ENCODE measurements at places on chromosomes 16 and 17. TPM values are rescaled to one million over a fixed set of nuclear protein-coding genes. Genes with fewer than 3 reads are reported as not detected.

DNA sequence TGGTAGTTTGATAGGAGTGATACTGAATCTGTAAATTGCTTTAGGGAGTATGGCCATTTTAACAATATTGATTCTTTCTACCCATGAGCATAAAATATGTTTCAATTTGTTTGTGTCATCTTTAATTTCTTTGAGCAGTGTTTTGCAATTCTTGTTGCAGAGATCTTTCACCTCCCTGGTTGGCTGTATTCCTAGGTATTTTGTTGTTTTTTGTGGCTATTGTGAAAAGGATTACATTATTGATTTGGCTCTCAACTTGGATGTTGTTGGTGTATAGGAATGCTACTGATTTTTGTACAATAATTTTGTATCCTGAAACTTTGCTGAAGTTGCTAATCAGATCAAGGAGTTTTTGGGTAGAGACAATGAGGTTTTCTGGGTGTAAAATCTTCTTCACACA, 3.2 kb downstream of the KRTAP9-9 start:
- H3K36me3 ChIP-seq, result no peaks in the 10 kb centered on the region
- H3K4me3 ChIP-seq, result no peak overlapping the region
- no peak for DNase-seq
- no peaks in the 10 kb centered on the region for H3K27me3 ChIP-seq
- H3K27ac ChIP-seq, result no peak overlapping the region

DNA sequence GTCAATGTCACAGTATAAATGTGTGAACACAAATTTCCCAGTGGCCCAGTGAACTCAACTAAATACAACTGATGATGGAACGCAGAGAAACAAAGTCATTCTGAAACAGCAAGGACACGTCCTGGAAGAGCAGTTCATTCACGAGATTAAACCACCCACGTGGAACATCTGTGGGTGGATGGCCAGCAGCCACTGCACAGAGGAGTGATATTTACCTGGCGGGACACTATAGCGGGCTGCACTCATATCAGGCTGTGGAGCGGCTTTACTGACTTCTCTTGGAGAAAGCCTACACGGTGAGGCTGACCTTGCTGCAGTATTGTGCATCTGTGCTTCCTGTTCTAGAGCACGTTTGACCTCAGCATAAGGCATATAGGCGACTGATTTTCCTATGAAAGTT, 87.3 kb downstream of the TTC19 start:
- no peak overlapping the region for H3K4me3 ChIP-seq
- DNase-seq, result no peak
- H3K36me3 ChIP-seq, result peaks cover 42% of the 10 kb centered on the region
- no peak overlapping the region for H3K27ac ChIP-seq

DNA sequence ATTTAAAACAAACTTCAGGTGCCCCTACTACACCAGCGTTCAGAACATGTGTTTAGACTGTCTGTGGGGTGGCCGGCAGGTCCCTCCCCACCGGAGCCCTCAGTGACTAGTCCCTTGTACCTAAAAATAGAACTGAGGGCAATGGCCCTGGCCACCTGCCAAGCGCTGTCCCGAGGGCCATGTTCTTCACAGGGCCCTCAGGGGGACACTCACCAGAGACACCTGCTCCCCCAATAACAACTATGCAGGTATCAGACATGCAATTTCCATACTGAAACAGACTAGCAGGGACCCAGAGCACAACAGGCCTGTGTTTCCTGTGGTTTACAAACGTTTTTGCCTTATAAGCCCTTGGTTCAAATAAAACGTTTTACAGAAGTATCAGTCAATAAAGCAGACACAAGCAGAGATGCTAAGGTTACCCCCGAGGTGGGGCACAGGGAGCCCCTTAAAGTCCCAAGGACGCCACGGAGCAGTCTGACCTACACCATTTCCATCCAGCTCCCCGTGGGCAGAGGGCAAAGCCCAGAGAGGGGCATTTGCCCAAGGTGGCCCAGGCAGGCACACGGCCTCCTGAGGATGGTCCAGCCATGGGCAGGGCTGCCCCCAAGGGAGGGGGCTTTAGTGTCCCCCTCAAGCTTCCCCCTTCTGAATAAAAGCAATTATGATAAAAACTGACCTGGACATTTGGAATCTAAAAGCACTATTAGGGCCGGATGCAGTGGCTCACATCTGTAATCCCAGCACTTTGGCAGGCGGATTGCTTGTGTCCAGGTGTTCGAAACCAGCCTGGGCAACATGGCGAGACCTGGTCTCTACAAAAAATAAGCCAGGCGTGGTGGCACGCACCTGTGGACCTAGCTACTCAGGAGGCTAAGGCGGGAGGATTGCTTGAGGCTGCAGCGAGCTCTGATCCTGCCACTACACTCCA, 896 bp upstream of the MYLK3 start:
- no peaks in the 10 kb centered on the region for H3K4me1 ChIP-seq
- H3K4me3 ChIP-seq, result no peak overlapping the region
- no peaks in the 10 kb centered on the region for H3K27me3 ChIP-seq
- H3K36me3 ChIP-seq, result no peaks in the 10 kb centered on the region

- peaks cover 4% of the 10 kb centered on the region for H3K27me3 ChIP-seq
- H3K36me3 ChIP-seq, result no peaks in the 10 kb centered on the region
- peaks cover 6% of the 10 kb centered on the region for H3K4me1 ChIP-seq
- no peak overlapping the region for H3K27ac ChIP-seq
- no peak for DNase-seq
Observed at GRCh38 chr17:15231851-15232516, 33.1 kb downstream of the PMP22 start.

GRCh38 chr17:83200231-83200699, 120.9 kb downstream of the METRNL start:
- no peak overlapping the region for H3K27ac ChIP-seq
- H3K4me3 ChIP-seq, result peak overlapping the region; percentile 50
- H3K36me3 ChIP-seq, result no peaks in the 10 kb centered on the region
- peaks cover 53% of the 10 kb centered on the region for H3K4me1 ChIP-seq

DNA sequence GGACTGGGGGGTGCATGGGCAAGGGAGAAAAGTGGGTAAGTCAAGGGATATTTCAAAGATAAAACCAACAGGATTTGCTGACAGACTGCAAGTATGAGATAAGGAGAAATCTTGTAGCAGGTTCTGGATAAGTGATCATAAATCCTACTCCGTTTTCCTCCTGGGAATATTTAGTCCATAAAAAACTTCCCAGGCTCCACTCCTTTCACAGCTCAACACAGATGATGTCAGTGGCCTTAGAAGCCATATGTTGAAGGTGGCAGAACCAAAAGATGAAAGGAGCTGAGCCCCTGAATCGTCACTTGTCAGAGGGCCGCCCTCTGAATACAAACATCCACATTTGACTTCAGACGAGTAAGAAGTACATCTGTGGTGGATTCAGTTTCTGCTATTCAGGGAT, 71.7 kb downstream of the GRIN2A start:
- H3K27ac ChIP-seq, result no peak overlapping the region
- no peaks in the 10 kb centered on the region for H3K36me3 ChIP-seq
- no peaks in the 10 kb centered on the region for H3K27me3 ChIP-seq
- no peak for DNase-seq
- no peak overlapping the region for H3K4me3 ChIP-seq
- no peaks in the 10 kb centered on the region for H3K4me1 ChIP-seq

SLC22A31 gene
- 2.9 TPM for total RNA-seq

CTRB2 gene
- total RNA-seq, result not detected

LRRC36 gene
- not detected for total RNA-seq

XAF1 gene
- 26.2 TPM for total RNA-seq

KRTAP2-1 gene
- total RNA-seq, result not detected

OR3A2 gene
- total RNA-seq, result 0.55 TPM

Data from CD4-positive, alpha-beta T cell (primary cell).